GM23338 (cell line): ENCODE measurements at places on chromosomes 13 and 19. TPM values are rescaled to one million over a fixed set of nuclear protein-coding genes. Genes with fewer than 3 reads are reported as not detected.
A peak's percentile ranks its signal among the peaks of the same experiment; 100 is the strongest.

Gene TRPC4
- 1.9 and 2.1 TPM in 2 replicates for total RNA-seq

Gene FBXO27
- total RNA-seq: 3.8 and 6.2 TPM in 2 replicates

Gene EXOC3L2
- 0.35 and 3.2 TPM in 2 replicates for total RNA-seq

Gene SUGT1
- 60.9 and 61.3 TPM in 2 replicates for total RNA-seq

Gene ZSCAN22
- total RNA-seq: 2.7 and 2.9 TPM in 2 replicates

Gene BEST2
- total RNA-seq: 7.5 and 10.4 TPM in 2 replicates

Gene MICU2
- total RNA-seq: 122 and 125 TPM in 2 replicates

Gene SCN1B
- 3.4 and 4.8 TPM in 2 replicates for total RNA-seq

Gene GPR12
- not detected in 2 replicates for total RNA-seq

- H3K4me3 ChIP-seq: no peak overlapping the region
- H3K27ac ChIP-seq: no peak overlapping the region
- no peaks in the 10 kb centered on the region for H3K27me3 ChIP-seq
- no peaks in the 10 kb centered on the region for H3K36me3 ChIP-seq
- H3K4me1 ChIP-seq: peaks cover 7% of the 10 kb centered on the region; the same call in 1 of the 2 replicates
- DNase-seq: no peak
Measured at GRCh38 chr19:55536366-55536765, 567 bp downstream of the SBK2 start.

DNA sequence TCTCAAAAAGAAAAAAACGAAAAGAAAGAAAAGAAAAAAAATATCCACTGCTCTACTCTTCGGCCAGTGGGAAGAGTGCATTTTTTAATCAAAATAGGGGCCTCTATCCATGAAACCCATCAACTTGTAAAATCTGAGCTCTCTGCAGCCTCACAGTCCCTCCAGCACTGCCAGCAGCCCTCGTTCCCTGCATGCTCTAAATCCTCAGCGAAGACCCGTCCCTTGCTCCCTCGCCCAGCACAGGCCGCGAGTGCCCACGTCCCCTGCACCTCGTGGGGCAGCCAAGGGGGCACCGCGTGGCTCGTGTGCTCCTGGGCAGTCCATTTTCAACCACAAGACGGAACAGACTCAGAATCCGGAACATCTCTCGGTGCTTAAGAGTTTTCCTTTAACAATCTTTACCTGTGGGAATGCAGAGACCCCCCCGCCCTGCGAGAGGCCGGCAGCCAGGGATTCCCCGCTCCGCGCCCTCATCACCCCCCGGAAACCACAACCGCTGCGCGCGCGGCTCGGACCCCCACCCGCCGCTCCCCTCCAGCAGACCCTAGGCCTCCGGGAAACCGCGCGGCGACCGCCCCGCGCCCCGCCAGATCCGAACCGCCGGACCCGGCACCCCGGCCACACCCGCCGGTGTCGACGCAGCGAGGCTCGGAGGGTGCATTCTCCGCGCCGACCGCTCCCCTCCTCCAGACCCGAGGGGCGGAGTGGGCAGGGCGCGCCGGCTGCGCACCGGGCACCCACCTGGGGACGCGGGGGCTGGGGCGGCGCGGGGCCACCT is 638 bp downstream of the ANKRD27 start:
- DNase-seq: no peak
- peak overlapping the region; percentile 85 for H3K4me3 ChIP-seq
- H3K27ac ChIP-seq: no peak overlapping the region
- H3K27me3 ChIP-seq: peaks cover 45% of the 10 kb centered on the region

GRCh38 chr19:39434123-39435076 is 1.3 kb downstream of the RPS16 start:
- H3K4me3 ChIP-seq: peak overlapping the region; percentile 100
- H3K36me3 ChIP-seq: peaks cover 34% of the 10 kb centered on the region
- peak overlapping the region; percentile 100 for H3K27ac ChIP-seq
- peaks cover 25% of the 10 kb centered on the region for H3K4me1 ChIP-seq

- H3K27me3 ChIP-seq: peaks cover 55% of the 10 kb centered on the region
- no peak within 1 kb of the TSS for H3K27ac ChIP-seq
- peak; percentile 74 for DNase-seq
- peaks cover 3% of the 10 kb centered on the region; the same call in 1 of the 2 replicates for H3K4me1 ChIP-seq
Measured at GRCh38 chr19:55179606-55180484, at the start of gene SYT5. TSS of gene SYT5 (minus strand) at chr19:55180289. CDS start at chr19:55179041, 1,248 bp downstream.

DNA sequence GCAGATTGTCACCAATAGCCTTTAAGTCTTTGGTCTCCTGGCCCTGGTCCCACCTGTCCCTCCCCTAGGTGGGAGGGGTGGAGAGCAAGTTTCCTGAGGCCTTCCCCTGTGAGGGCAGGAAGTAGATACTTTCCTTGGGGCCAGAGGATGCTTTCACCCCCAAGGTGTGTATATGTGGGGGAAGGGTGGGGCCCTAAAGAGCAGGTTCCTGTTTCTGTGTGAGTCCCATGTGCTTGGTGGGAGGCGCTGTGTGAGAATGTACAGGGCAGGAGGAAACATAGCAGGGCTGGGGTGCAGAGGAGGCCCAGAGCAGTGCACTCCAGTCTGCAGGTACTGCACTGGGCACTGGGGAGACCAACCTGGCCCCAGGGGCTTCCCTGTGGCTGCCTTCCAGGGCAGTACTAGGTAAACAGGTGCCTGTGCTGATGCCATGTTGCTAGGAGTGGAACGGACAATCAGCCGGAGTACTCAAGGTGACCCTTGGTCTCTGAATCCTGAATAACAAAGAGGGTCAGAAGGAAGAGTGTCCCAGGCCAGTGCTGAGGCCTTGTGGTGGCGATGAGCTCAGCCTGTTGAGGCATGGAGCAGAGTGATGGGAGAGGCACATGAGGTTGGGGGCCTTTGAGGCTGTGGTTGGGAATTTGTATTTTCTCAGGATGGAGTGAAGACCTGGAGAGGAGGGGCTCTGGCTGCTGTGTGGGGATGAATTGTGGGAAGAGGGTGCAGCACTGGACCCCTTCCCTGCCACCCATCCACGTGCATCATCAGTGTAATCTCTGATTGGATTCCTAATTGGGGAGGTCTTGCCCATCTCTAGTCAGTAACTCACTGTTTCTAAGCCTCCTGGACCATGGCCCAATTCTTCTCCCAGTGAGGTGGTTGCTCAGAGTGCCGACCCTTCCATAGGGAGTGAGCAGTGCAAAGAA is 5.1 kb downstream of the EGLN2 start:
- peak overlapping the region; percentile 35 for H3K4me3 ChIP-seq
- DNase-seq: peak; percentile 56
- H3K36me3 ChIP-seq: peaks cover 8% of the 10 kb centered on the region; the same call in 1 of the 2 replicates
- H3K4me1 ChIP-seq: peaks cover 63% of the 10 kb centered on the region
- H3K27ac ChIP-seq: peak overlapping the region; percentile 90

GRCh38 chr13:109496216-109496615 is 290.2 kb downstream of the IRS2 start:
- DNase-seq: no peak
- H3K4me1 ChIP-seq: no peaks in the 10 kb centered on the region
- H3K27me3 ChIP-seq: no peaks in the 10 kb centered on the region

GRCh38 chr19:58361900-58362271 is 665 bp downstream of the ZNF497 start:
- peaks cover 6% of the 10 kb centered on the region; the same call in 1 of the 2 replicates for H3K27me3 ChIP-seq
- H3K4me1 ChIP-seq: no peaks in the 10 kb centered on the region; the same call in 1 of the 2 replicates
- H3K27ac ChIP-seq: peak overlapping the region; percentile 84

- H3K27ac ChIP-seq: no peak overlapping the region
- no peak overlapping the region for H3K4me3 ChIP-seq
- no peaks in the 10 kb centered on the region; the same call in 1 of the 2 replicates for H3K36me3 ChIP-seq
- H3K27me3 ChIP-seq: no peaks in the 10 kb centered on the region
- no peak for DNase-seq
Measured at GRCh38 chr13:112391746-112392145, 15.6 kb downstream of the SPACA7 start.

DNA sequence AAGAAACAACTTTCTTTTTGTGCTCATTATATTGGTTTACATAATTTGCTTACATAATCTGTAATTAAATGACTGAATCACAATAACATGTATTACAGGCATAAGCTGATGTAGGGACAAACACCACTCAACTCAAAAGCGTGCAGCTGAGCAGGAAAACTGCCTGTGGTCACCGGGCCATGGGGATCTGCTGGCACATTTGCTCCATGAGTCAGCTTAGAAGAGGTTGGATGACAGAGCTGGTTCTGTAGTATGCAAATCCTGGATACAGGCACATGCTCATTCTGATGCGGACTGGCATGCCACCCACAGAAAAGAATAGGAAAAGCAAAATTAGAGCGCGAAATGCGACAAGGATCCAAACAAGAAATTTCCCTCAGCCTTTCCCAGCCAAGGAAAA is 128.6 kb downstream of the USP12 start:
- no peak overlapping the region for H3K27ac ChIP-seq
- DNase-seq: peak; percentile 27
- no peaks in the 10 kb centered on the region for H3K27me3 ChIP-seq
- H3K36me3 ChIP-seq: no peaks in the 10 kb centered on the region
- H3K4me3 ChIP-seq: no peak overlapping the region
- peaks cover 5% of the 10 kb centered on the region; the same call in 1 of the 2 replicates for H3K4me1 ChIP-seq

GRCh38 chr19:39060171-39060570 is 24.0 kb upstream of the ACP7 start:
- no peak for DNase-seq
- no peaks in the 10 kb centered on the region for H3K4me1 ChIP-seq
- H3K4me3 ChIP-seq: no peak overlapping the region
- no peaks in the 10 kb centered on the region for H3K27me3 ChIP-seq
- H3K36me3 ChIP-seq: no peaks in the 10 kb centered on the region

DNA sequence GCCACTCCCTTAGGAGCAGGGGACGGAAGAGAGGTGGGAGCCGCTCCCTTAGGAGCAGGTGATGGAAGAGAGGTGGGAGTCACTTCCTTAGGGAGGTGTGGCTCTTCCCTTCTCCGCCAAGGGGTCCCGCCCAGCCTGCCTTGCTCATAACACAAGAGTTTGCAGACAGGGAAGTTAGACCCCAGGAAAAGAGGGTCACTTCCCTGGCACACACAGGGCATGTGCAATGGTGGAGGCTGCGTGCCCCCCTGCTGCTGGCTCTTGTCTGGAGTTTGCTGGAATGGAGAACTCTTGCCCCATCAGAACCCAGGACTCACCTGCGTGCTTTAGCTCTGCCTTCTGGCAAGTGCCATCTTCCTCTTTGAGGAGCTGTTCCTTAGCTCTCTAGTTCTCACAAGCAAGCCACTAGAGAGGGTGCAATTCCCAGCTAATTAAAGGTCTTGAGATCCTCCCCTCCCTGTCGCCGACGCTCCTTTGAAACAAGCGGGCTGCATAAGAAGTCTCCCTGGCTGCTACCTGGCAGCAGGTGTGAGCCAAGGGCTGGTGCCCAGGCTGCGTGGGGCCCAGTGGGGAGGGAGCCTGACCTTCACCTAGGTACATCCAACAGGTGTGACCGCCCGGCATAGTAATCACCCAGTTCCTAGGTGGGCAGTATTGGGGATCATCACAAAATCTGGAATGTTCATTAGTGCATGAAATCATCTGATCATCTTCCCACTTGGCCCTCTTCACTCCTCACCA is 281.6 kb downstream of the ZNF536 start:
- no peaks in the 10 kb centered on the region for H3K27me3 ChIP-seq
- no peaks in the 10 kb centered on the region for H3K36me3 ChIP-seq
- peaks cover 13% of the 10 kb centered on the region for H3K4me1 ChIP-seq
- H3K27ac ChIP-seq: no peak overlapping the region
- DNase-seq: no peak
- H3K4me3 ChIP-seq: no peak overlapping the region

GRCh38 chr19:35105047-35105410 is 10.6 kb upstream of the FXYD3 start:
- H3K4me1 ChIP-seq: no peaks in the 10 kb centered on the region
- no peaks in the 10 kb centered on the region for H3K27me3 ChIP-seq
- no peak overlapping the region for H3K4me3 ChIP-seq
- no peak overlapping the region for H3K27ac ChIP-seq
- DNase-seq: no peak

DNA sequence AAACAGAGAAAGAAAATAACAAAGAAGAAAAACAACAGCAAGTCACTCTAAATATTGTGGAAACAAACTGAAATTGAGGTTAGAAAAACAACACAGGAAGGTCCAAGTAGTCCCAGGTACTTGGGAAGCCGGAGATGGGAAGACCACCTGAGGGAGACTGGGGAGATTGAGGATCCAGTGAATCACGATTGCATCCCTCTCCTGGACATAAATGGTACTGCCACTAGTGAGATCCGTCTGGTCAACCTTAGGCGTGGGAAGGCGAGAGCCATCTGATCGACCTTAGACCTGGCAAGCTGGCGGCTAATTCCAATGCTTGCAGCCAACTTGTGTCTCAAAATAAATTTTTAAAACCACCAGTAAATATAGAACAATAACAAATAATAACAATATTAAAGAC is 81.9 kb downstream of the ZNF726 start:
- no peak overlapping the region for H3K4me3 ChIP-seq
- H3K27me3 ChIP-seq: no peaks in the 10 kb centered on the region
- H3K36me3 ChIP-seq: no peaks in the 10 kb centered on the region; the same call in 1 of the 2 replicates
- DNase-seq: peak; percentile 72
- no peaks in the 10 kb centered on the region for H3K4me1 ChIP-seq

DNA sequence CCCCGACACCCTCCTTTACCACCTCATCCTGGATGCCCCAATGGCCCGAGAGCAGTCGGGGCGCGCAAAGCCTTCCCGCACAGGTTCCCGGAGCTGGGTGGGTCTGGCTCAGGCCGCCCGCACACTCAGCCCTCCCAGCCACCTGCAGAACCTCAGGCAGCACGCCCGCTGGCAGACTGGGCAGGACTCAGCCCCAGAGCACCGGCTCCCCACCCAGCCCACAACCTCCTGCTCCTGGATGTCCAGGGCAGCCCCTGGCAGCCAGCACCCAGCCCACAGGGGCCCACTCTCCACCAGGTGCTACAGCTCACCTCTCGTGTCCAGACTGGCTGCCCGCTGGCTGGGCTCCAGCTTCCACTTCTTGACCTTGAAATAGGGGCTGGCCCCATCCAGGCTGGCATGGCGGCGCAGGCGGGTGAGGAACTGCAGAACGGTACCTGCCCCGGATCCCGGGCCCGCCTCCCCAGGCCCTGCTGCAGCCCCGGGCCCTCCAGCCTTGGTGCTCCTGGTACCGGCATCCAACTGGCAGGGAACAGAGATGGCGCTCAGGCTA is 4.6 kb downstream of the CBARP start:
- no peaks in the 10 kb centered on the region for H3K4me1 ChIP-seq
- no peak overlapping the region for H3K27ac ChIP-seq
- no peak overlapping the region for H3K4me3 ChIP-seq
- no peaks in the 10 kb centered on the region for H3K27me3 ChIP-seq
- DNase-seq: no peak

- H3K27me3 ChIP-seq: no peaks in the 10 kb centered on the region
- H3K4me1 ChIP-seq: peaks cover 14% of the 10 kb centered on the region; the same call in 1 of the 2 replicates
- no peak overlapping the region for H3K4me3 ChIP-seq
- no peak overlapping the region for H3K27ac ChIP-seq
- DNase-seq: no peak
Measured at GRCh38 chr19:13727798-13728197, 36.5 kb upstream of the MRI1 start.

- no peaks in the 10 kb centered on the region for H3K4me1 ChIP-seq
- H3K4me3 ChIP-seq: no peak overlapping the region
- no peak overlapping the region for H3K27ac ChIP-seq
- peak; percentile 45 for DNase-seq
- H3K36me3 ChIP-seq: no peaks in the 10 kb centered on the region; the same call in 1 of the 2 replicates
Measured at GRCh38 chr13:48334534-48335127, 31.1 kb downstream of the RB1 start.

GRCh38 chr13:83666141-83666540 is 216.1 kb downstream of the SLITRK1 start:
- H3K36me3 ChIP-seq: no peaks in the 10 kb centered on the region
- peaks cover 5% of the 10 kb centered on the region; the same call in 1 of the 2 replicates for H3K4me1 ChIP-seq
- no peak overlapping the region for H3K27ac ChIP-seq
